Hindlimb muscle (tissue), 1 donor: ENCODE measurements at places on chromosomes 13 and 19.

DNA sequence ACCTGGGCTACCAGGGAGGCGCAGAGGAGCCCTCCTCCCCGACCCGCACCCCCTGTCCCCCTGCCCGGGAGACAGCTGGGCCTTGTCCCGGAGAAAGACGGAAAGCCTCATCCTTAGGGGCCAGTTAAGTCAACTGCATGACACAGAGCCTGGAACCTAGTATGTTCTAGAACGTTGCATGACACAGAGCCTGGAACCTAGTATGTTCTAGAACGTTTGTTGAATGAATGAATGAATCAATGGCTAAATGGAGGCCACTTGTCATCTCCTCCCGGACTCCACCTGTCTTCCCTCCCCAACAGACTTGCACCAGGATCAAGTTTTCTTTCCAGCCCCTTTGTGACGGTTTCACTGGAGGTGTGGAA lies 706 bp downstream of the SERP2 start:
- DNase-seq: no peak

DNA sequence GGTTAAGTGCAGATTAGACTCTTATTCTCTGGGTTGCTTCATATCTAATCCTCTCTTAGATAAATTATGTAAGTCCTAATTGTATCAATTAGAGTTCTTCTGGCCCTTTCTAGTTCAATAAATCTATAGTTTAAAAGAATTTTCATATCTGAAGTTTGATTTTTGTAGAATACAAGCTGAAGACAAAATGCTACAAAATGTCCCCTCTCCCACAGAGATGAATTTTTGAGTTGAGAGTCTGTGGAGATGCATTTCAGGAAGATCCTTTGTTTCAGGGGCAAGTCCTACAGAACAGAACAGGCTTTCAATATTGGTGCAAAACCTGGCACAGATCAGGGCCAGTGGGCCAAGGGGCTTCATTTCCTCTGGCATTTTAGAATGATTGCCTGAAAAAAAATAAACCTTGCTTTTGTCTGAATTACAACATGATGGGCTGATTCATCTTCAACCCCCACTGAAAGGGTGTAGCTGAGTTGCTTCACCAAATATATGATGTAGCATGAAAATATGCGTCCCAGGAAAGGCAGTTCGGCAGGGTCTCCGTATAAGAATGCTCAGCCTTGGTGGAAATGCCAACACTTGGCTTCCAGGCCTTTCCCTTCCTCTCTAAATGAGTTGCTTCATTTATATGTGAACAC lies 6.4 kb upstream of the IPO5 start:
- DNase-seq: no peak

DNA sequence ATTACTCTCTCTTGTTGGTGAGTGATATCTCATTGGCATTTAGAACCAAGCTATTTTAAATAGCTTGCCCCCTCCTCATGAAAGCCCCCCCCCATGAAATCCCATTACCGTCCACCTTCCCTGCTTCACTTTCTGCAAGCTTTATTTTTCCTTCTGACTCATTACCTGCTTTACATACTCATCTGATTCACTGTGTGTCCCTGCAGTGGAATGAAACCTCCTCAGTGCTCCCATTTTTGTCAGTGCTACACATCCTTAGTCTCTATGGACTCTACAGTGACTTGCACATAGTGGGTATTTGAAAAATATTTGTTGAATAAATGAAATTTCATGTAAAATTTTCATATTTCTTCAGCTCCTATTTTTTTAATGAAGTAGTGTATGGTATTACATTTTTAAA lies 62.3 kb downstream of the DOCK9 start:
- no peak for DNase-seq

GRCh38 chr19:7916103-7916954 lies 1.7 kb downstream of the TGFBR3L start:
- DNase-seq: no peak

GRCh38 chr19:12847159-12848139 lies 9.1 kb downstream of the MAST1 start:
- DNase-seq: peak; percentile 87

DNA sequence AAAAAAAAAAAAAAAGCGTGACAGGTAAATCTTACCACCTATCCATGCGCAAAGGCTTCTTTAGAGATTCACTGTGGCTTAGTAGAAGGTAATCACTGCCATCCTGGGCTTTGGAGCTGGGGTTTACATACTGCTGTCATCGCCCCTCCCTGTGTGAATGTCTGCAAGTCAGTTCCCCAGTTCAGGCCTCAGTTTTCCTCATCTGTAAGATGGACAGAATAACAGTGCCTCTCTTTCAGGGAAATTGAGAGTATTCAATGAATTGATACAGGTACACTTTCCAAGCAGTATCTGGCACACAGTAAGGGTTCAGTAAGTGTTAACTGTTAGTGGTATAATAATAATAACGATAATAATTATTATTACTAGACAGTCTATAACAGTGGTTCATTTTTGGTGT lies 2.2 kb downstream of the RELB start:
- DNase-seq: no peak

- DNase-seq: no peak
Observed at GRCh38 chr19:9877780-9878510, 42.8 kb downstream of the PIN1 start.

DNA sequence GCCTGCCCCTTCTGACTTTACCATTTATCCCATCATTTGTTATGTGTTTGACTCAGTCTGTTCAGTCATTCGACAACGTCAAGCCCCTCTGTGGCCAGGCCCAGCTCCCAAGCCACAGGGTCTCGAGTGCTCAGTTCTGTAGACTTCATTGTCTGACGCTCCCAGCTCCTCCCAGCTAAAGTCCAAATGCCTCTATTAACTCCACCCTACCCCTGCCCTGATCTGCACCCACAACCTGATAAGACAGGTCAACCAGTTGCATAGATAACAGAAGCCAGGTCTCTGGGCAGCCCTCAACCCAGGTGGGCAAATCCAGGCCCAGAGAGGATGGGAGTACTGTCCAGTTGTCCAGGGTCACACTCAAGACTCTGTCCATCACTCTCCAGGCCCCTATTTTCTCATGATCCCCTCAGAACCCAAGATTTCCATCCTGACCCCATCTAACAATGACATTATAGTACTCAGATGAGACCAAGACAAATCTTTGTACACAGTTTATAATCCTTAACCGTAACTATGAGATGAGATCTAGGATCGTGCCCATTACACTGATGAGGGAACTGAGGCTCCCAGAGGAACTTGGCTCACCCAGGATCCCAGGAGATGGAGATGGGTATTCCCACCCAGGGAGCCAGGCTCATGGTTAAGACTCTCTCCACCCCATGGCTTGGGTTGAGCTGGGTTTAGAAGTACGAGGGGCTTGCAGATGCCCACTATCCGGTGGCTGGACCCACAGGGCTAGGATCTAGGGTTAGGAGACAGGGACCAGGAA lies 1.1 kb downstream of the TM6SF2 start:
- no peak for DNase-seq

- DNase-seq: no peak
Observed at GRCh38 chr19:49818649-49819370, 721 bp downstream of the MED25 start.

DNA sequence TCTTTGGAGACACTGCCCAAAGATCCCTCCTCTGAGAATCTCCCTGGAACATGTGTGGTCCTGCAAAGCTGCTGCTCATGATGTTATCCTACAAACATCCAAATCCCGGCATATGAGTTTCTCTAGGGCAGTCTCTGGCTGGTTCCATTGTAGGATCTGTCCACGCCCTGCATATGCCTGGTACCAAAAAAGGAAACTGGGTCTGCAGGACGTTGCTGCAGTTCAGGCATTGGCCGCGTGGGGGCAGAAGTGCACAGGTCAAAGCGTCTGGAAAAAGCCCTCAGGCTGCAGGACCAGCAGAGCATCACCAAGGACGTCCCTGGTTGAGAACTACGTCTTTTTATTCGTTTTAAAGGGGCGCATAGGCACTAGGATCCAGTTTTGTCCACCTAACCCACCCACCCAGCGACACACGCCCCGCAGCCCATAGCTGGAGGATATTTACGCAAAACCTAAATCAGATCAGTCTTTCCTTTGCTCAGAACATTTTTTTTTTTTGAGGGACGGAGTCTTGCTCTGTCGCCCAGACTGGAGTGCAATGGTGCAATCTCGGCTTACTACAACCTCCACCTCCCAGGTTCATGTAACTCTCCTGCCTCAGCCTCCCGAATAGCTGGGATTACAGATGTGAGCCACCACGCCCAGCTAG lies 12.9 kb upstream of the ZNF564 start:
- peak; percentile 78 for DNase-seq

DNA sequence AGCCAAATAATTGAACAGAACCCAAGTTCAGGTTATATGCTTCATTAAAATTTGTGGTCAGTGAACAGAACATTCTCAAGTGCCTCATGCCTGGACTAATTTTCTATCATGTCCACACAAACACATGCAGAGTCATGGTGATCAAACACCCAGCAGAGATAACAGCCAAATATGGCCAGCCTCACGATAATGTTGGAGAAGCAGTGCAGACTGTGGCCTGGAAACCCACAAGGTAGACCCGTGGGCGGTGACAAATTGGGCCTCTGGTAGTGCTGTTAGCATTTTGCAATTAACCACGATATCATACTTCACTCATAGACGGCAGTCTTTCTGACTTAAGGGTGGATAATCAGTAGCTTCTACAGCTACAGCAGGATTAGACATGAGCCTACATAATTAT lies 35.0 kb upstream of the VWA8 start:
- no peak for DNase-seq

- DNase-seq: no peak
Observed at GRCh38 chr13:99193152-99193551, 7.5 kb upstream of the UBAC2 start.

GRCh38 chr13:49975826-49976225 lies 21.0 kb upstream of the TRIM13 start:
- DNase-seq: no peak
